ENCODE measurements at places on chromosomes 5 and 9.

DNA sequence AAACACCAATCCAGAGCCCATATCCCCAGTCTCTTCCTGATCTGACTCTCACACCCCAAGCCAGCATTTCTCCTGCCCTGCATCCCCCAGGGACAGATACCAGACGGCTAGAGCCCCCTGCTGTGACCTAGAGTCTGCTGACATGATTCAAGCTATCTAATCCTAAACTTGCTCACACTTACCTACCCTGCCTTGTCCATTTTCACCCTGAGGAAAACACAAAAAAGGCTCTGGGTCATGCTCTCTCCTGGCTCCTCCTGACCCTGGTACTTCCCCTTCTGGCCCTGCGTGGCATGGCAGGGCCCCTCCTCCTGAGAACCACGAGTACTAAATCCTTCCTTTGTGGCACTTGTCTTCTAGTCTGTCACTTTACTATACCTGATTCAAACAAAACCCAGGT, 2.8 kb upstream of the ARRDC1 start:
- DNase-seq: no peak
- H3K36me3 ChIP-seq: no peaks in the 10 kb centered on the region
- no peak overlapping the region for H3K4me3 ChIP-seq
- peaks cover 15% of the 10 kb centered on the region for H3K4me1 ChIP-seq
- H3K27me3 ChIP-seq: no peaks in the 10 kb centered on the region

DNA sequence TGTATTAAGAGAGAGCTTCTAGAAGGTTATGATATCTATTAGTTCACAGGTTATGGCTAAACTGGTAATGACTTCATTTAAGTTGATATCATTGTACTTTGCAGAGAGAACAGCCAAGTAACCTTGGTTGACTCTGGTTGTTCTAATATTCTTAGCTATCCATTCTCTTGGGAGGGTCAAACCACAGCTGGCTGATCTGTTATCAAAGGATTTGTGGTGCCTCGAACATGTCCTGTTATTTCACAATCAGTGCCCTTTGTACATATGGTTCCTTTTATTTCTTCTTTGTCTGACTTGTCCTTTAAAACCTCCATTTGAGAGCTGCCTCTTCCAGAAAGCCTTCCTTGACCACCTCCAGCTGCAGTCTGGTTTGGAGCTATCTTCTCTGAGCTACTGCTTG, 61.7 kb downstream of the PDE8B start:
- H3K36me3 ChIP-seq: no peaks in the 10 kb centered on the region
- no peaks in the 10 kb centered on the region for H3K4me1 ChIP-seq
- DNase-seq: no peak
- no peaks in the 10 kb centered on the region for H3K27me3 ChIP-seq

GRCh38 chr9:114112325-114112724, 13.2 kb upstream of the KIF12 start:
- H3K27me3 ChIP-seq: no peaks in the 10 kb centered on the region
- H3K27ac ChIP-seq: no peak overlapping the region
- DNase-seq: no peak
- H3K4me3 ChIP-seq: no peak overlapping the region
- H3K4me1 ChIP-seq: peaks cover 33% of the 10 kb centered on the region

DNA sequence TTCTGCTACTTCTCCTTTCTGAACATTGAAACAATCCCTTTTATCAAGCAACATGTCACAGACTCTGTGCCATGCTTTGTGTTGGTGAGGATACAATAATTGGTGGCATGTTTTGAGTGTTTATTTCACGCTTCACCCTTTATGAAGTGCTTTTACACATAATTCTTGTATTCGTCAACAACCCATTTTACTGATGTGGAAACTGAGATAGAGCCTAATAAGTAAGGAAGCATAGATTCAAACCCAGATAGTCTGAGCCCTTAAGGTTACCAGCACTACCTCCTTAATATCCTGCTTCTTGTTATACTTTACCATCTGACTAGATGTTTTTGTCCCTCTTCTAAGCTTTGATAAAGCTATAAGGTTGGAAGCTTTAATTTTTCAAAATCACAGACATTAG, 49.3 kb upstream of the TTC23L start:
- peak overlapping the region; percentile 55 for H3K27ac ChIP-seq
- H3K27me3 ChIP-seq: no peaks in the 10 kb centered on the region
- H3K4me3 ChIP-seq: no peak overlapping the region
- peaks cover 7% of the 10 kb centered on the region for H3K4me1 ChIP-seq
- DNase-seq: no peak

DNA sequence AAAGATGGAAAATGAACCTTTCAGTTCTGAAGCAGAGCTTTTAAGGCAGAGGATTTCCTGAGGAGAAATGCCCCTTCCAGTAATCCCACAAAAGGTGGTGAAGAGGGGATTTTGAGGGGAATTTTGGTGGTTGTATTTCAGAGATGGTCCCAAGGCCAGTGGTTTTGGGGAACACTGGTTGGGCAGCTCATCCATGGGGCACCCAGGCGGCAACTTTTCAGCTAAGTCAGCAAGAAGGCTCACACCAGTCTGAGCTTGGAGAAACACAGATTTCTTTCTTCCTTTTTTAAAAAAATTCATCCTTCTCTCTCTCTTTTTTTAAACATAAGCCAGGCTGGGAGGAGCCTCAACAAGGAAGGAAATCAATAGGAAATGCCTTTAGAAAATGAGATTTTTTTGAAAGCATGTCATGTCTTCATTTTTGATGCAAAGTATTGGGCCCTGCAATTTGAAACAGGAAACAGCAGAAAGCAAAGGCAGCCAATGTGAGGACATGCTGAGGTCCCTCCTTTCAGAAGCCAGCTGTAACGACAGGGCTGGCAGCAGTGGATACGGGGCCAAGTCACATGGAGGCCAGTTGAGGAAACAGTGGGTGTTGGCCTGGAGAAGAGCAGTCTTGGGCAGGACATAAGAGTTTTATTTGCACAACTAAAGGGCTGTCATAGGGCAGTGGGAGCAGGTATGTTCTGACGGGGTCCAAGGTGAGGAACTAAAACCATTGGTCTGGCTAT, 155.3 kb upstream of the KLF4 start:
- DNase-seq: no peak
- no peaks in the 10 kb centered on the region for H3K27me3 ChIP-seq
- H3K27ac ChIP-seq: no peak overlapping the region

GRCh38 chr9:1051584-1052275, 1.6 kb downstream of the DMRT2 start:
- no peaks in the 10 kb centered on the region for H3K36me3 ChIP-seq
- H3K27me3 ChIP-seq: peaks cover 21% of the 10 kb centered on the region
- peak overlapping the region; percentile 60 for H3K4me3 ChIP-seq
- DNase-seq: no peak
- H3K4me1 ChIP-seq: peaks cover 45% of the 10 kb centered on the region
- H3K27ac ChIP-seq: no peak overlapping the region

GRCh38 chr9:2623288-2624050, 1.9 kb downstream of the VLDLR start:
- H3K27ac ChIP-seq: peak overlapping the region; percentile 79
- peak overlapping the region; percentile 83 for H3K4me3 ChIP-seq
- H3K27me3 ChIP-seq: no peaks in the 10 kb centered on the region
- no peak for DNase-seq
- H3K4me1 ChIP-seq: no peaks in the 10 kb centered on the region

- no peak overlapping the region for H3K27ac ChIP-seq
- peaks cover 7% of the 10 kb centered on the region for H3K27me3 ChIP-seq
- H3K4me3 ChIP-seq: no peak overlapping the region
- H3K4me1 ChIP-seq: no peaks in the 10 kb centered on the region
- no peaks in the 10 kb centered on the region for H3K36me3 ChIP-seq
Observed at GRCh38 chr9:134265078-134265477, 61.2 kb upstream of the RXRA start.

GRCh38 chr9:92333282-92333634, 7.5 kb downstream of the CENPP start:
- no peak overlapping the region for H3K27ac ChIP-seq
- no peak overlapping the region for H3K4me3 ChIP-seq
- no peaks in the 10 kb centered on the region for H3K27me3 ChIP-seq
- DNase-seq: no peak

- no peaks in the 10 kb centered on the region for H3K36me3 ChIP-seq
- no peak overlapping the region for H3K27ac ChIP-seq
- H3K4me3 ChIP-seq: no peak overlapping the region
Observed at GRCh38 chr9:117164512-117164911, 250.3 kb downstream of the ASTN2 start.

- DNase-seq: no peak
- H3K27ac ChIP-seq: no peak overlapping the region
- H3K4me1 ChIP-seq: peaks cover 4% of the 10 kb centered on the region
- no peaks in the 10 kb centered on the region for H3K27me3 ChIP-seq
Observed at GRCh38 chr9:89445801-89446251, 52.1 kb downstream of the SEMA4D start.

- H3K27me3 ChIP-seq: no peaks in the 10 kb centered on the region
- no peak overlapping the region for H3K4me3 ChIP-seq
- no peaks in the 10 kb centered on the region for H3K4me1 ChIP-seq
- no peak overlapping the region for H3K27ac ChIP-seq
- DNase-seq: no peak
Observed at GRCh38 chr5:116297296-116297814, 212.5 kb downstream of the COMMD10 start.

- H3K27me3 ChIP-seq: no peaks in the 10 kb centered on the region
- H3K27ac ChIP-seq: no peak overlapping the region
- no peak for DNase-seq
- peaks cover 26% of the 10 kb centered on the region for H3K4me1 ChIP-seq
Observed at GRCh38 chr5:677131-678101, 15.7 kb downstream of the TPPP start.

GRCh38 chr5:7610531-7611177, 214.7 kb downstream of the ADCY2 start:
- no peaks in the 10 kb centered on the region for H3K4me1 ChIP-seq
- H3K27ac ChIP-seq: no peak overlapping the region
- no peaks in the 10 kb centered on the region for H3K27me3 ChIP-seq

GRCh38 chr9:130981756-130982137, 27.2 kb upstream of the LAMC3 start:
- no peaks in the 10 kb centered on the region for H3K4me1 ChIP-seq
- H3K27me3 ChIP-seq: no peaks in the 10 kb centered on the region
- no peaks in the 10 kb centered on the region for H3K36me3 ChIP-seq
- H3K27ac ChIP-seq: no peak overlapping the region

GRCh38 chr9:129476821-129477611, 143.9 kb downstream of the C9orf50 start:
- peaks cover 15% of the 10 kb centered on the region for H3K4me1 ChIP-seq
- no peaks in the 10 kb centered on the region for H3K27me3 ChIP-seq
- no peaks in the 10 kb centered on the region for H3K36me3 ChIP-seq
- peak overlapping the region; percentile 4 for H3K27ac ChIP-seq
- no peak overlapping the region for H3K4me3 ChIP-seq

DNA sequence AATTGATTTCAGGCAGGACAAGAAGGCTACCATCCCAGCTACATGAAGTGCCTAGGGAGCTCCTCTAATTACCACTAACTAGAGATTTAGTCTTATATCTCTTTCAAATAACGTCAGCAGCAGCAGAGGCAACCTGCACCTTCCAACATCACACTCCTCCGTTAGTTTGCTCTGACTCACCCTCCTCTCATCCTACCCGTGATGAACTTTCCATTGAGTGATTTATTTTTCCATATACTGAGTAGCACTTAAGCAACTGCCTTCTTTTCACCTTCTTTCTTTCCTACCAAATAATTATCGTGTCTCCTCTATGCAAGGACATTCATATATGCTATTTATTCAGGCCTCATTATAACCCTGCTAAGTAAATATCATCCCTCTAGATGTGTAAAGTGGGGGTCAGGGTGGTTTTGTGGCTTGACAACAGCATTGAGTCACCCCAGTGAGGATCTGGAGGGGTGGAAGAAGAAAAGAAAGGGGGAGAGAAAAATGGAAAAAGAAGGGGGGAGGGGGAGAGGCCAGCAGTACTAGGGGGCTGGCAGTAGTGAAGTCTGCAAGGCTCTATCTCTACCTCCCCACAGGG, 64.6 kb upstream of the CAST start:
- H3K4me1 ChIP-seq: no peaks in the 10 kb centered on the region
- H3K27ac ChIP-seq: no peak overlapping the region
- no peak for DNase-seq
- no peaks in the 10 kb centered on the region for H3K27me3 ChIP-seq
- no peak overlapping the region for H3K4me3 ChIP-seq

GRCh38 chr5:96093890-96094381, 132.3 kb upstream of the ELL2 start:
- no peaks in the 10 kb centered on the region for H3K36me3 ChIP-seq
- no peak overlapping the region for H3K27ac ChIP-seq
- no peaks in the 10 kb centered on the region for H3K27me3 ChIP-seq
- H3K4me1 ChIP-seq: peaks cover 27% of the 10 kb centered on the region
- H3K4me3 ChIP-seq: no peak overlapping the region
- DNase-seq: no peak

DNA sequence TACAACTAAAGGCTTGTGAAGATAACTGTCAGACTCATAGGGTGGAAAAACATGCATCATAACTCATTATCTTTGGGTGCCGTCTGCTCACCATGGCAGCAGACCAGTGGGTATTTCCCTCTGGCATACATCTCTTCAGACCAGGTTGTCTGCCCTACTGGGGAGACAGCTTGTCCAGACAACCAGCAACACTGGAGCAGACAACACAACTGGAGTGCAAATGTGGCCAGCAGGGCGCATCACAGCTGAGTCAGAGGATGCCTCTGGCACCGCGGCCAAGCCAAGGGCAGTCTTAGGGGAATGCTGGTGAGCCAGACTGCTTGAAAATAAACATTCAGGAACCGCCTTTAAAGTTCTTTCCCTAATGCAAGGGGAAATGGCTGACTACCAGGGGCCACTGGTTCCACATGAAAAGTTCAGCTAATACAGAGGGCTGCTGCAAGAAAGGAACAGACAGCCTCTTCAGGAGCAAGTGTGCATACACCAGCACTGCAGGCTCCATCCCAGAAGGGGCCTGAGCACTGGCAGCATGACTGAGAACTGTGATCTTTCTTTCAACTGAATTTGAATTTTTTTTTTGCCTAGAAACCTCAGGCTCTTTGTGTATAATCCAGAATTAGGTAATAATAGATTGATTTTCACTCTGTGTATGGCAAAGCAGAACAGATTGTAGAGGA, 77.3 kb downstream of the MAMDC2 start:
- no peak overlapping the region for H3K27ac ChIP-seq
- H3K36me3 ChIP-seq: no peaks in the 10 kb centered on the region
- no peak for DNase-seq
- H3K27me3 ChIP-seq: no peaks in the 10 kb centered on the region
- H3K4me1 ChIP-seq: peaks cover 8% of the 10 kb centered on the region

DNA sequence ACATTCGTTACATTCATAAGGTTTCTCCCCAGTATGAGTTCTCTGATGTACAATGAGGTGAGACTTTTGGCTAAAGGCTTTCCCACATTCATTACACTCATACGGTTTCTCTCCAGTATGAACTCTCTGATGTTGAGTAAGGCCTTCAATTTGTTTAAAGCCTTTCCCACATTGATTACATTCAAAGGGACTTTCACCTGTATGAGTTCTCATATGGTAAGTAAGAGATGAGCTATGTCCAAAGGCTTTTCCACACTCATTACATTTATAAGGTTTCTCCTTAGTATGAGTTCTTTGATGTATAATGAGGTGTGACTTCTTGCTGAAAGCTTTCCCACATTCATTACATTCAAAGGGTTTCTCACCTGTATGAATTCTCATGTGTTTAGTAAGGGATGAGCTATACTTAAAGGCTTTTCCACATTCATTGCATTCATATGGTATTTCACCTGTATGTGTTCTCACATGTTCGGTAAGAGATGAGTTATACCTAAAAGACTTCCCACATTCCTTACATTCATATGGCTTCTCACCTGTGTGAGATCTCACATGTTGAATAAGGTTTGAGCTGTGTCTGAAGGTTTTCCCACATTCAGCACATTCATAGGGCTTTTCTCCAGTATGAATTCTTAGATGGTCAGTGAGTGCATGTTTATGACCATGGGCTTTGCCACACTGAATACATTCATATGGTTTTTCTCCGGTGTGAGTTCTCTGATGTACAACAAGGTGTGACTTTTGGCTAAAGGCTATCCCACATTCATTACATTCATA, 13.5 kb downstream of the ZFP37 start:
- no peak overlapping the region for H3K4me3 ChIP-seq
- no peak for DNase-seq
- H3K27ac ChIP-seq: no peak overlapping the region
- H3K36me3 ChIP-seq: peaks cover 44% of the 10 kb centered on the region
- no peaks in the 10 kb centered on the region for H3K27me3 ChIP-seq

All from thoracic aorta (tissue), 2 donors.